ENCODE measurements at places on chromosomes 1 and 21.

DNA sequence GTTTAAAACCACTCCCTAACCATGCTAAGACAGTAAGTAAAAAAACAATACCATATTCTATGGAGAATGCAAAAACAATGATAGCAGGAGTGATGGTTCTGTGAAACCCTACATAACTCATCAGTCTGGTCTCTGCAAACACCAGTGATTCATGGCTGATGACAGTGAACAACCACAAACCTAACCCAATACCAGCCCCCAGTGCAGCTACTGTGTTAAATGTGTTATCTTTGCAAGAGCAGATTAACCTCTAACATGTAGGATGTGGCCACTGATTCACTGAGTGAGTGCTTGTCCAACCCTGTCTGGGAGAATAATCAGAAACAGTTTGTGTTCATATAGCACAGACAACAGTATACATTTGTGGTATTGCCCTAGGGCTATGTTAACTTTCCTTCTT lies 100.2 kb upstream of the COG2 start:
- DNase-seq, result no peak

GRCh38 chr1:66276218-66276617 lies 257.7 kb upstream of the SGIP1 start:
- no peak for DNase-seq

GRCh38 chr1:168088511-168089325 lies 48.0 kb downstream of the GPR161 start:
- no peak for DNase-seq

GRCh38 chr1:17765444-17766411 lies 10.6 kb downstream of the ACTL8 start:
- DNase-seq, result peak; percentile 64

DNA sequence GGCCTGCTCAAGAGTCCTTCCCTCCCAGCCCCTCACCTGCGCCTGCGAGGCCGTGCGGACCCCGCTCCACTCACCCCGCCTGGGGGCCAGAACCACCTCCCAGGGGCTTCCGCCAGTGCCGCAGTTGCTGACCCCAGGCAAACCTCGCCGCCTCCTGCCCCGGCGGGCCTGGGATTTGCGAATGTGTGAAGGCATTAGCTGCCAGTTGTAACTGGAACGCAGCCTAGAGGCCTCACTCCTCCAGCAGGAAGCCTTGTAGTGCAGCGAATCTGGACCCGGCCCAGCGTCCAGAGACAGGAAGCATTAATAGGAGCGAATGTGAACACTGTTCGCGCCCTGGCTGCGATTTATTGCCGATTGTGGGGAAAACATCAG lies 140.9 kb upstream of the ARHGEF16 start:
- no peak for DNase-seq

GRCh38 chr1:95951371-95952102 lies 717.5 kb downstream of the RWDD3 start:
- DNase-seq, result no peak

- no peak for DNase-seq
Measured at GRCh38 chr1:23530087-23530746, 816 bp downstream of the E2F2 start.

GRCh38 chr21:17196623-17197022 lies 316.2 kb upstream of the CXADR start:
- DNase-seq, result no peak

- DNase-seq, result no peak
Measured at GRCh38 chr21:36035381-36035791, 24.9 kb downstream of the SETD4 start.

- DNase-seq, result no peak
Measured at GRCh38 chr1:104172243-104172681, 422.6 kb downstream of the AMY1C start.

GRCh38 chr1:196344453-196344852 lies 263.8 kb downstream of the KCNT2 start:
- no peak for DNase-seq

DNA sequence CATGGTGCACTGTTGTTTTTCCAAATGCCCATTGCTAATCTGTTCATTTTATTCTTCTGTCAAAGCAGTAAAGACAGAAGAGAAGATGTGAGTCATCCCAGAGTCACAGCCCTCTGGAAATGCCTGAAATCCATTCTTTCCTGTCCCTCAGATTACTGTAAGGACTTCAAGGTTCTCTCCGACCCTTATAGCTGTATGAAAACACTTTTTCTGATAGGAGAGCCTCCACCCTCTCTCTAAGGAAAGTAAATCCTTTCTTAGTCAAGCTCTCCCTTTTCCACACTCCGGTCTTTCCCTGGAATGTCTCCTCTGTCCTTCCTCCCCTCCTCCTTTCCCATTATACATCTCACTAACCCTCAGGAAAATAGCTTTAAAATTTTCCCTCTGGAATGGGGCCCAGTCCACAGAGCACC lies 3.5 kb upstream of the PRDX6 start:
- DNase-seq, result peak; percentile 32

DNA sequence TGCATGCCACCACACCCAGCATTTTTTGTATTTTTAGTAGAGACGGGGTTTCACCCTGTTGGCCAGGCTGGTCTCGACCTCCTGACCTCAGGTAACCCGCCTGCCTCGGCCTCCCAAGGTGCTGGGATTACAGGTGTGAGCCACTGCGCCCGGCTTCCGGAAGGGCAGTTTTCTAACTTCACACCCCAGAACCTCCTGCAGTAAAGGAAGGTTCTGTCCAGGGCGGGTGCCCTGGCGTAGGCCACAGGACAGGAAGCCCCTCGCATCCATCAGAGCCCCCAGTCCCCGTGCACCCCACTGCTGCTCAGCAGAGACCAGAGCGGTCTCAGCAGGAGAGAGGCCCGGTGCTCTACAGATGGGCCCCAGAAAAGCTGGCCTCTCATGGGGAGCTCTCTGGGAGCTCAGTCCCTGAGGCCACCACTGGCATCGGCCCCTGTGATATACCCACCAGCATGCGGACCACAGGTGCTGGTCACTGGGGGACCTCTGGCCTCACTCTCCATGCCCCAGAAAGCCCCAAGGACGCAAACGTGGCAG lies 4.1 kb upstream of the DNMT3L start:
- no peak for DNase-seq

DNA sequence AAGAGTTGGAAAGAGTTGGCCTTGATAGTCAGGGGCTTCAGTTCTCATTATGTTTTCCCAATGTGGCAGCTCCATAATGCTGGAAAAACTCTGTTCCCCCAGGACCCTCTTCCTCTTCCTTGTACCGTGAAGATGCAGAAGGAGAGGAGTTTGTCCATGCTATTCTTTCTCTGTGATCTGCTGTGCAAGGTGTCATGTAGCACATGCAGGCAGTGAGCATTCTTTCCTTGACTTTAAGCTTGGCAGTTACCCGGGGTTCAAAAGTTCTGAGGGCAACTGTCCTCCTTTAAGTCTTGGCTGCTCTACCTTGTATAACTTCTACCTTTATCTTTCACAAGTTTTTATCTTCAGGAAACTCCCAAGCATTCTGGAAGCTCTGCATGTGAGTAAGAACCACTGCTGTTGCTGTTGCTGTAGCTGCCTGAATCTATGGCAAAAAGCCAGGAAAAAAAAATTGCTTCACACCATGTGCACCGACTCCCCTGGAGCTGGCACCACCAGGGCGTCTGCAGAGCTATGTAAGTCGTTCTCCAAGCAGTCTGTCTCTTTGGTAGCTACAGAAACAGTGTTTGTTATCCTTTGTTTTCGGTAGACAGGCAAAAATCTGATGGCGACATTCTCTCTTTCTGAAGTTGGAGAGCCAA lies 42.7 kb upstream of the SLC16A1 start:
- DNase-seq, result no peak

GRCh38 chr1:110505596-110505995 lies 13.4 kb downstream of the KCNA10 start:
- DNase-seq, result no peak

DNA sequence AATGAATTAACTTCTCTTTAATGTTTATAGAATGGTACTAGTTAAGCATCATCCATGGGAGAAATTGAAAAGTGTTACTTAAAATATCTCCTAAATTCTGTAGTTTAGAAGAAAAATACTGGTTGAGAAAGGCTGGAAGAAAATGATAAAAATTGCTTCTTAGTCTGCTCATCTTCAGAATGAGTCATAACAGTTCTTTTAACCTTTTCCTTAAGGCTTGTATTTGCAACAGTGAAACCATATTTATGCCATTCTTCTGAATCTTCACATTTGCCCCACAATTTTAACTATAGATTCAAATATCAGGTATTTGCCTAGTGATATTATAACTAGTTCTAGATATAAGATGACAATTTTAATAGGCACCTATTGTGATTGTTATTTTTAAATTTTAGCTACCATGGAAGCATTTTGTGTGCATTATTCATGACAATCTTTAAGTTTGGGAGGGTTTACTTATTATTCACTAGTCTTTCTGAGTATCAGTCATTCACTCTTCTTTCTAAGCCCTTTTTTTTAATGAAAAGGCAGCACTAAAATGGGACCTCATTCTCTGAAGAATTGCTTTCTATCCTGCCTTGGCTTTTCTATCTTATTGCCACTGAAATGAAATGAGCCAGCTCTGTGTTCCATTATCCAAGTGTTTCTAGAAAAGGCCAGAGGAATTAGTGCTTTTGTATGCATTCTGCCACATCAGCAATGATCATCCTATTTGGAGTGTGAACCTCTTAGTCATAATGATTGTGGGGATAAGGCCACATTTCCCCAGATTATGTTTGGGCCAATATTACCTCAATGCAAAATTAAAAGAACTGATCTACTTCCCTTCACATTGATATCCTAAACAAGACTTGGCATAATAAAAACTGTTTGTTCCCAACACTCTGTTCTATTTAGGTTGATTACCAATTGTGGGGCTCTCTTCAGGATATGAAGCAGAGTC lies 58.4 kb downstream of the SAMSN1 start:
- no peak for DNase-seq

DNA sequence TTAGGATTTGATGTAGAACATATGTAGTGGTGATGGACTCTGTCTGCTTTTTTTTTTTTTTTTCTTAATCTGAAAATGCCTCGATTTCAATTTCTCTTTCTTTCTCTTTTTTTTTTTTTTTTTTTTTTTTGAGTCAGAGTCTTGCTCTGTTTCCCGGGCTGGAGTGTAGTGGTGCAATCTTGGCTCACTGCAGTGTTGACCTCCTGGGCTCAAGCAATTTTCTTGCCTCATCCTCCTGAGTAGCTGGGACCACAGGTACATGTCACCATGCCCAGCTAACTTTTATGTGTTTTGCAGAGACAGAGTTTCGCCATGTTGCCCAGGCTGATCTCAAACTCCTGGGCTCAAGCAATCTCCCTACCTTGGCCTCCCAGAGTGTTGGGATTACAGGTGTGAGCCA lies 17.4 kb downstream of the MAST2 start:
- no peak for DNase-seq

DNA sequence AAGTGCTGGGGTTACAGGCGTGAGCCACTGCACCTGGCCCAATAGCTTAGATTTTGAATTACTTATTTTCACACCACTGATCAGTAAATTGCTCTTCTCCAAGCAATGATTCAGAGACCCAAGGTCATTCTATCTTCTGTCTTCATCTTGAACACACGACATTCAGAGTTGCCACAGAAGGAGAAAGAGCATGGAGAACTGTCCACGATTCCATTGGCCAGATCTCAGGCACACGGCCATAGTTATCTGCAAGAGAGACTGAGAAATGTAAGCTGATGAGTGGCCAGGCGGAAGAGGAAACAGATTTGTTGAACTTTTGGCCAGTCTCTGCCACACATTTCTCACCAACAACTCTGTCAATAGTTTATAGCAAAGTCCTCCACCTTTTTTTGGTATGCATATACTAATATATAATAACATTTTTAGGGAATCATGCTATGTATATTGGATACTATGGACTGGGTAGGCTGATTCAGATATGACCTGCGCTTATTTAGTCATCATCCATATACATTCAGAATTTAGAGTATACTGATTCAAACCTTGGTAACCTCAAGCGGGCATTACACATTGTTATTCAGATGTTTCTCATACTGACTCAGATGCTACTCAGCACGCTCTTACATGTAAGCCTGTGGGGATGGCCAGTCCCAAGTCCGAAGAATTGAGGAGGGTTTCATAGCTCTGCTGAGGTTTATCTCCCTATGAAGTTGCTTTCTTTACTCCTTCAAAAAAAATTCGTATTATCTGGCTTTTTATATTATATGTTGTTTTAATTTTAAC lies 25.5 kb upstream of the CAP1 start:
- DNase-seq, result peak; percentile 54

- DNase-seq, result peak; percentile 30
Measured at GRCh38 chr1:193185901-193186731, at the start of gene B3GALT2. Gene B3GALT2, minus strand, starts transcription at chr1:193186613. Its CDS starts 5,051 bp downstream, at chr1:193181562.

GRCh38 chr1:2199042-2199810 lies 4.7 kb upstream of the FAAP20 start:
- DNase-seq, result peak; percentile 31

DNA sequence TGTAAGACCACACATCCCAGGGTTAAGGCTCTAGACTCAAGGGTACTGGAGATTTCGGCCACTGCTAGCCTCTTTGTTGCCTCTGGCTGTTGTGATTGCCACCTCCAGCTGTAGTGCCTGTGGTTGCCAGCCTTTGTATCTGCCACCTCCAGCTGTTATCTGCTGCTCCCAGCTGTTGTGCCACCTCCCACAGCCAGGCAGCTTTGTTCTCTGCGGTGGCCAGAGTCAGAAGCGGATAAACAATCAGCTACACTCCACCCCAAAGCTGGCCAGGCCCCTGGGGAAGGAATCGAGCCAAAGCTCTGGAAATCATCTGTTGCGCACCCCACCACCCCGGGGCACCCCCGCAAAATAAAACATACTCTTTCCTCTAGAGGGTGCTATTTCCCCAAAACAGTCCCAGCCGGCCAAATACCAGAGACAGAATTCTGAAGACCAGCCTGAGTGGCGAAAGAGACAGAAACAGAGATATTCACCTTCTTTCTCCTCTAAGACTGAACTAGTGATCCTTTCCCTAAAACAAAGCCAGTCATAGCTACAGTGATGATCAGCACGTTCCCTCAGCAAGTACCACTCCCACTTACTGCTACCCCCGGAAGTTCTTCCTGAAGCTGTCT lies 14.8 kb upstream of the PIGM start:
- DNase-seq, result peak; percentile 50

GRCh38 chr1:172135076-172135672 lies 285.3 kb upstream of the C1orf105 start:
- no peak for DNase-seq

DNA sequence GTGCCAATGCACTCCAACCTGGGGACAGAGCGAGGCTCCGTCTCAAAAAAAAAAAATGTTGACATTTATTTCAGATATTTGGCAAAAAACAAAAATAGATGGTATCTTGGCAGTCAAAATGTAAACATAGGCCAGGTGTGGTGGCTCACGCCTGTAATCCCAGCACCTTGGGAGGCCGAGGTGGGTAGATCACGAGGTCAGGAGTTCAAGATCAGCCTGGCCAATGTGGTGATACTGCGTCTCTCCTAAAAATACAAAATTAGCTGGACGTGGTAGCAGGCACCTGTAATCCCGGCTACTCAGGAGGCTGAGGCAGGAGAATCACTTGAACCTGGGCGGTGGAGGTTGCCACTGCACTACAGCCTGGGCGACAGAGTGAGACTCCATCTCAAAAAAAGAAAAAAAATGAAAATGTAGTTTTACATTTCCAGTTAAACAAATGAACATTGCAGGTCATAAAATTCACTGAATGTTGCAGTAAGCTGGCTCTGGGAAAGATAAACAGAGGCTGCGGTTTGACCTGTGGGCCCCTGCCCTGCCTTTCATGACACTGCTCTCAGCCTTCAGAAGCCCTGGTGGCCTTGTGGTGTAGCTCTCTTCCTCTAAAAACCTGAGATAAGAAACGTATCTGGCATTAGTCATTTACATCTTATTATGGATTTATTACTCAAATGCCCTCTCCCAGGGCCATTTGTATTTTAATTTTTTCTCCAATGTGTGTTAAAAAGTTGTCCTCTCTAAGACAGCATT lies 12.2 kb upstream of the SLC44A3 start:
- DNase-seq, result no peak

- no peak for DNase-seq
Measured at GRCh38 chr1:118159569-118159968, 25.5 kb downstream of the SPAG17 start.
